ENCODE measurements at places on chromosomes 1 and 21.

GRCh38 chr1:20233866-20234265 lies 47.5 kb upstream of the PLA2G2C start:
- DNase-seq, result peak; percentile 50

GRCh38 chr1:211653293-211653692 lies 22.1 kb downstream of the NEK2 start:
- DNase-seq, result no peak

DNA sequence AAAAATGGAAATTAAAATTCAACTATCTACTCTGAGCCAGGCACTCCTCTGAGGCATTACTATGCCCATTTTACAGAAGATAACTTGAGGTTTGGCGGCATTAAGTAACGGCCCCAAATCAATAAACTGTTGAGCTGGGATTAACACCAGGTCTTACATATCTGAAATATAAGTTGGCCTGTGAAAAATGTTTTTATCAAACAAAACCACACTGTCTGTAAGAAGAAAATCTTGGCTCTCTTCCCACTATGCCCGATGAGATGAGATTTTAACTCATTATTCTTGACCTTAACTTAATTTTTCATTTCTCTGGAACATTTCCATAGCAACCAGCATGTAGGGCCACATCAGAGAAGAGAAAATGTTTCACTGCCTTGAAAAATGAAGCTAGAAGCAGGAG lies 21.8 kb downstream of the RC3H1 start:
- no peak for DNase-seq

GRCh38 chr1:209863766-209864485 lies 36.2 kb downstream of the UTP25 start:
- no peak for DNase-seq

- DNase-seq, result no peak
Measured at GRCh38 chr1:5632224-5632623, 360.0 kb downstream of the NPHP4 start.

DNA sequence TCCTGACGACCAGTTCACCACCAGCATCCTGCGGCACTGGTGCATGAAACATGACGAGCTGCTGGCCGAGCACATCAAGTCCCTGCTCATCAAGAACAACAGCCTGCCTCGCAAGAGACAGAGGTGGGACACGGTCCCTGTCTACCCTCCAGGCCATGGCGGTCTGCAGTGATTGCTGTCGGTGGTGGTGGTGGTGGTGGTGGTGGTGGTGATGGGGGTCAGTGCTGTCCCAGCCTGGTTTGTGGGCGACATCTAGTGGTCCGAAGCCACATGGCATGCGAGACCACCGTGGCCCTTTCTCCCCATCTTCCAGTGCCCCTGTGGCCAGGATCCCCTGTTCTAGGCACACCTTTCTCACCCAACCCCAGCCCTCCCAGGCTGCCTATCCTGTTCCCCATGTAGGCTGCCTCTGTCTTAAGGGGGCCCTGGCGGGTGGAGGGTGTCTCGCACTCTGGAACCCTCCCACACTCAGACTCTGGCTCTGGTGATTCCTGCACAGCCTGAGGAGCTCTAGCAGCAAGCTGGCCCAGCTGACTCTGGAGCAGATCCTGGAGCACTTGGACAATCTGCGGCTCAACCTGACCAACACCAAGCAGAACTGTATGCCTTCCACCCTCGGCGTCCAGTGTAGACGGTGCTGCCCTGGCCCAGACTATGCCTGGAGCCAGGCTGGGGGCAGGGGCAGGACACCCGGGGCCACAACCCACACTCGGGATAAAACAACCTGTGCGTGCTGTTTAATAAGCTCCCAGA lies 3.2 kb upstream of the SLC27A3 start:
- no peak for DNase-seq

DNA sequence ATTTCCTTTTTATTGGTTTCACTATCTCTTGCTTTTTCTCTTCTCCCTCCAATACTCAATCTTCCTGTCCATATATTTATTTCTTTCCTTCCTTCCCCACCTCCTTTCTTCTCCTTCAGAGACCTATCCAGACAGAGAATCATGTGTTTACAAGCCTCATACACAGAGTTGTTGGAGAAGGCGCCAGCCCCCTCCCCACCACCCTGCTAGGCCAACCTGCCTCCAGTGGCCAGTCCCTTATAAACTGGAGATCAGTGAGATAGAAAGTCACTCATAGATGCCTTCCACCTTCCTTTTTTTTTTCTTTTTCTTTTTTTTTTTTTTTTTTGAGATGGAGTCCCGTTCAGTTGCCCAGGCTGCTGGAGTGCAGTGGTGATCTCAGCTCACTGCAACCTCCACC lies 53.3 kb downstream of the CD247 start:
- no peak for DNase-seq

DNA sequence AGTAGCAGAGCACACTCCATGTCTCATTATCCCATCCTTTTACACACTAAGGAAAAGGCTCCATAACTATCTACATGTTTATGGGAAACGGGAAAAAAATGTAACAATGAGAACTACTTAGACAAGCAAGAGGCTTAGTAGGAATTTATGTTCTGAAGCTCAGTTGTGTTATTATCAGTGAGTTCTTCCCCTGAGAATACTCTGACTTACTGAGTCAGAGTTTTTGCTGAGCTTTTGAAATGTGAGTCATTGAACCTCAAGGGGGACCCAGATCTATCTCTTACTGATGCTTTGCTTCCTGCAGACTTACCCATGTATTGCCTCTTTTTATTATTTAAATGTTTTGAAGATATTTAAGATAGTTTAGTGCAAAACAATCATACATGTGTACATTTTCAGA lies 20.1 kb downstream of the CFHR5 start:
- no peak for DNase-seq

GRCh38 chr1:76764638-76765454 lies 102.4 kb upstream of the ST6GALNAC5 start:
- DNase-seq, result peak; percentile 21

DNA sequence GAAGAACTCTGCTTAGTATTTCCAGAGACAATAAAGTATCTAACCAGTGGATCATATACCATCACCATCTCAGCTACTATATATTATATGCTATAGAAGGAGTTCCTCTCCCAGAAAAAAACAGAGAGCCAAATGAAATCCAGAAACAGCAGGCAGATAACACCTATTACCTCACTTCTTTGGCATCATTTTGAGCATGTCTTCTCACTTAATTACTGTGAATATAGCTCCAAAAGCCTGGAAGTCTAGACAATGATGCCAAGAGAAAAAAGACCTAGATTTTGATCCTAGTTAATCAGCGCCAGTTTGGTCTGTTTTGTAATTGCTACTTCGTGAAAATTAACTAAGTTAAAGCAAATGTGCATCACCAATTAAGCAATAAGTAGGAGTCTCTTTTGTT lies 131.3 kb downstream of the EIF4G3 start:
- DNase-seq, result no peak

DNA sequence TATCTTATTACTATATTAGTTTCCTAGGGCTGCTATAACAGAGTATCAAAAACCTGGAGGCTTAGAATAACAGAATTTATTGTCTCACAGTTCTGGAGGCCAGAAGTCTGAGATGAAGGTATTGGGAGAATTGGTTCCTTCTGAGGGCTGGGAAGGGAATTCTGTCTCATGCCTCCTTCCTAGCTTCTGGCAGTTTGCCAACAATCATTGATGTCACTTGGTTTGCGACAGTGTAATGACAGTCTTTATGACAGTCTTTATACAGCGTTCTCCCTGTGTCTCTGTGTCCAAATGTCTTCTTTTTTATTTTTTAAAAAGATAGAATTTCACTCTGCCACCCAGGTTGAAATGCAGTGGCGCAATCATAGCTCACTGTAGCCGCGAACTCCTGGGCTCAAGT lies 15.8 kb upstream of the CENPF start:
- no peak for DNase-seq

GRCh38 chr1:164610538-164611222 lies 51.7 kb downstream of the PBX1 start:
- peak; percentile 57 for DNase-seq

- DNase-seq, result no peak
Measured at GRCh38 chr1:158689110-158689509, 2.6 kb upstream of the SPTA1 start.

GRCh38 chr1:212489284-212489859 lies 56.7 kb downstream of the NENF start:
- DNase-seq, result no peak

- no peak for DNase-seq
Measured at GRCh38 chr1:57860325-57860724, 436.5 kb upstream of the DAB1 start.

GRCh38 chr21:46096596-46097335 lies 1.1 kb upstream of the COL6A2 start:
- no peak for DNase-seq

GRCh38 chr1:159699653-159700052 lies 14.7 kb downstream of the CRP start:
- no peak for DNase-seq

DNA sequence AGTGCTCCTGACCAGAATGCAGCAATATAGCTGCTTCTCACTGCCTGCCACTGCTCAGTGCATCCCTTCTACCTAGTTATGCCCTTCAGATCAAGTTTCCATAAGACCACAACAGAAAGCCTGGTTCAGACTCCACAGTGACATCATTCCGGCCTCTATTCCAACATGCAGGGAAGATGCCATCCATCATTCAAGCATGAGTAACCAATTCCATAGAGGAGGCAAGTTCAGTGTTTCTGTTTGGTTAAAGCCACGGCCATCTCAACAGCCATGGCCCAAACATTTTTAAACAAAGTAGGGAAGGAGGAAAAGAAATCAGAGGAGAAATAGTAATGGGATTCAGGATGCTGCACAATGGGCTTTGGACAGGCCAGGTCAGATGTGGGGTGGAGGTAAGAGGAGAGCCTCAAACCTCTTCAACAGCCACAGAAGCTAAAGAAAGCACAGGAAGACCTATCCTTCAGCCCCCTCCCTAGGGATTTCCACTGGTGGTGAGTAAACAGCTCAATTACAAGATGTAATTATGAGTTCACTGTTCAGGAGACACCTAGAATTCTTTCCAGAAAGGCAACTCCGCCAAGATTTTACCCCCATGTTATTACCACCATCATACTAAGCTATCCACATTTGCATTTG lies 484.9 kb downstream of the SETD4 start:
- DNase-seq, result no peak

DNA sequence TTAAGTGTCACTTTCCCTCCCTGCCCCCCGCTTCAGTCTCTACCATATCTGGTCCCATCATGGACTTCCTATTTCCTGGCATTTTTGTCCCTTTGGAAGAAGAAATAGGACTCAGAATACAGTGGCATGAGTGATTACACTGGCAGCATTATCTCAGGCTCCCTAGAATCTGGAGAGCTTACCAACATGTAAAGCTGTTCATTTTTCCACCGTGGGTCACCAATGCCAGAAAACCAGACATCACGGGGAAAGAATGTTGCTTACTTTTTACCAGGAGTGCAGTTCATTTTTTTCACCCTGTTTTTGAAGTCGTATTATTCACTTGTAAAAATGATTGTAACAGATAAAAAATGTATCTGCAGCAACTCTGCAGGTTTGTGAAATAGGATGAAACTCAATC lies 44.8 kb downstream of the BACH1 start:
- no peak for DNase-seq

GRCh38 chr1:32992489-32993323 lies 28.1 kb upstream of the RNF19B start:
- DNase-seq, result peak; percentile 64

DNA sequence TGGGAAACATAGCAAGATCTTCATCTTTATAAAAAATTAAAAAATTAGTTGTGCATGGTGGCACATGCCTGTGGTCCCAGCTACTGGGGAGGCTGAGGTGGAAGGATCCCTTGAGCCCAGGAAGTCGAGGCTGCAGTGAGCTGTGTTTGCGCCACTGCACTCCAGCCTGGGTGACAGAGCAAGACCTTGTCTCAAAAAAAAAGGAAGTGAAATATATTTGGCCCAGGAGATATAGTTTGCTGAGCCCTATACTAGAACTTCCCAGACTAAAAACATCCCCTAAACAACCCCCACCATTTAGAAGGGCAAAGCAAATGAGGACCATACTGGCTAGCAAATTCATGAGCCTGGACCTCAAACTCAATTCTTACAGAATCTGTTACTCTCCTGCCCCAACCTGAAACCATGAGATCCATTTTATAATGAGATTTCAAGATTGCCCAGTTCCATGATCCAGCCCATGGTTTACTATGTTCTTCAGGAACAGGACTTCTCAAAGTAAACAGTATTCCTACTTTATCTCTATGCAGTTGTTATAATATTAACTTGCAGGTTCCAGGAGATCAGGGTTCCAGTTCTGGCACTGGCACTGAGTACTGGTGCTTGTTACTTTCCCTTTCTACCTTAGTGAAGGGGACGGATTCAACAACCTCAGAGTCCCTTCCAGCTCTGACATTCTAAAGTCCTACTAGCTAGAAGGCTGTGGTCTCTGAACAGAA lies 48.9 kb upstream of the TADA1 start:
- no peak for DNase-seq

DNA sequence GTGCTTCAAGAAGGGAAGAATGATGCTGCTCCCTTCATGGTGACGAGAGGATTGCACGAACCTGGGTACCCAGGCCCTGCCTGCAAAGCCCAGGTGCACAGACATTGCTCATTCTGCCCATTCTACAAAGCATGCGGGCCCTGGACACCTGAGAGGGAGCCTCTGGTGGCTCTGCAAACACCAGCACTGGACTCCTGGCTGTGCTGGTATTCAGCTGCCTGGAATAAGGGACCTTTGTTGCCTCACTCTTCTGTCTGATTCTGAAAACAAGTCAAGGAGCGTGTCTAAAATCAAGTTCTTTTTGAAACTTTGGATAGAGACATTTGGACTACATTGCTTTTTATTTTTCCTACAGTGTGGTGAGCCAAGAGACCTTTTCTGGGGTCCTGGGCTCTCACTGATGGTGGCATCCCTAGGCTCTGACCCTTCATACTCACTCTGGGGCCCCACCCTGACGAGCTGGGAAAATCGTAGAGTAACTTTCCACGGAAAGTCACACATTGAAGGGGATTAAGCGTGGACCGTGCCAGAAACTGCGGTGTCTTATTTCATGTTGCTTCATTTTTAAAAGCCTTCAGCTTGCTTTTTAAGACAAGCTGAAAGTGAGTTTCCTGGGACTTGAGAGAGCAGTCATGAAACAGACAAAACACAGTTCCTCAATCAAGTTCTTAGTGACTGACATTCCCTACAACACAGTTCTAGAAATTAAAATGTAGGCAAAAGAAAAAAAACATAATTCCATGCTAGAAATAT lies 24.0 kb downstream of the ABCA4 start:
- no peak for DNase-seq

GRCh38 chr1:21573971-21574465 lies 64.8 kb downstream of the ALPL start:
- DNase-seq, result no peak

DNA sequence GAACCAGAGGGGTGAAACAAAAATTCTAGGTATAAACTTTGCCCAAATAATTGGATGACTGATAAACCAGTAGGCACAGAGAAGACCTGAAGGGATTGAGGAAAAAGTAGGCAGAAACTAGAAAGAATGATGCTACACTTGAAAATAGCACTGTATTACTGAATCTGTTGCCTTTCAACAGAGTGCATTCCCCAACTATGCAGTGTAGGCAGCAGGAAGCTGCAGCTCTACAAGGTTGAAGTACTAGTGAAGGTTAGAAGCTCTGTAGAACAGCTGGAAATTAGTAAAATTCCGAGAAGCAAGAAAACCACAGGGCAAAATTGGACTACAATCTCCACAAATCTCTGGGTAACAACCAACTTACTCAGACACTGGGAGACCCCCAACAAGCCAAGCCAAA lies 27.4 kb downstream of the ZNF644 start:
- no peak for DNase-seq

GRCh38 chr1:183231545-183231944 lies 45.5 kb downstream of the LAMC2 start:
- DNase-seq, result no peak

- peak; percentile 65 for DNase-seq
Measured at GRCh38 chr1:2259668-2260402, 31.7 kb downstream of the SKI start.

Measured in globus pallidus (tissue), 1 donor.